Inflammatory macrophage (primary cell): ENCODE measurements at places on chromosomes 2 and 18.

DNA sequence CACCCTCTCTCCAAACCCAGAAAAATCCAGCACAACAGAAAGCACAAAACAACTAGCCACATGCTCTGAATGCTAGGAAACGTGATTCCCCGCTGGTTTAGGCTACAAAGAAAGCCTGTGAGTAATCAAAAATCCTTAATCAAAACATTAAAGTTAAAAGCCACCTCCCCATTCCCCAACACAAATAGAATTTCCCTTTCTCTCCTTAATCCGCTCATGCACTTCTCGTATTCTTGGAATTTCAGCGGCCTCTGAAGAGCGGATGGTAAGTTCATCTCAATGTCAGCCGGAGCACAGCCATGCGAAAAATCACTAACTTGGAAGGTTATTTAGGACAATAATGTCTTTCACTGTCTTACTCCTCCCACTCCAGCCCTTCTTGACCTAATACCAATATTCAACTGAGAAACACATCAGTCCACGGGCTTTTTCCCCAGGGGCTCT lies 126.7 kb downstream of the OSBPL1A start:
- DNase-seq: no peak

DNA sequence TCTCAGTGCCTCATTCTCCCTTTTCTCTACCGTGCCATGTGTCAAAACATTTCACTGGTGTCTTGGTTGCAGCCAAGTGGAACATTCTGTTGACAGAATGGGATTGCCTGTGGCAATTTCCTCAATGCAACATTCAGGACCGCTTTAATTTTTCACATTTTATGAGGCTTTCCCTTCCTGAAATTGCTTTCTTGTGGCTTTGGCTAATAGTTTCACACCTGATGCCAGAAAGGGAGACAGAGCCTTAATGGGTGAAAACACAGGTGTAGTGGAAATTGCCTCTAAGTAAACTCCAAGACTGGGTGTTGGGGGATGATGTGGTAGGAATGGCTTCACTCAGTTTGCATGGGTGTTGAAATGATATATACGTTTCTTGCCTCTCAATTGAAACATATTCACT lies 278.3 kb downstream of the TSN start:
- DNase-seq: no peak

GRCh38 chr2:236973343-236973980 lies 112.2 kb upstream of the COPS8 start:
- DNase-seq: no peak

- no peak for DNase-seq
Measured at GRCh38 chr18:59265246-59265973, 7.8 kb downstream of the RAX start.

DNA sequence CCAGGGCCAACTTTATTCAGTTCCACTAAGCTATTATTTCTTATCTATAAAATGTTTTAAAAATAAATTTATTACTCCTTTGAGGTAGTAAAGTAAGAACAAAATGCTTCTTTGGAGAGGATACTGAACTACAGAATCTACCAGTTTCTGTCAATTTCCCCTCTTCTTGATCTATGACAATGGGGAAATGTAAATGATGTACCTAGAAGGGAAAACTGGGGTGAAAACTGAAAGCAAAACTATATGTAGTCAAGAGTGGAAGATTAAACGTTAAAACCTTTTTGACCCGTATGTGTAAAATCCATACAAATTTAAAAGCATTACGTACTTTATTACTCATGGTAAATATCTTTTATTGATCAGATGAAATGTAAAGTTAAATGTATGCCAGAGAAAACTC lies 1287.8 kb upstream of the TMEFF2 start:
- DNase-seq: no peak

- no peak for DNase-seq
Measured at GRCh38 chr2:128390256-128390990, 71.8 kb upstream of the HS6ST1 start.

GRCh38 chr2:205175831-205176230 lies 506.5 kb upstream of the NRP2 start:
- no peak for DNase-seq

DNA sequence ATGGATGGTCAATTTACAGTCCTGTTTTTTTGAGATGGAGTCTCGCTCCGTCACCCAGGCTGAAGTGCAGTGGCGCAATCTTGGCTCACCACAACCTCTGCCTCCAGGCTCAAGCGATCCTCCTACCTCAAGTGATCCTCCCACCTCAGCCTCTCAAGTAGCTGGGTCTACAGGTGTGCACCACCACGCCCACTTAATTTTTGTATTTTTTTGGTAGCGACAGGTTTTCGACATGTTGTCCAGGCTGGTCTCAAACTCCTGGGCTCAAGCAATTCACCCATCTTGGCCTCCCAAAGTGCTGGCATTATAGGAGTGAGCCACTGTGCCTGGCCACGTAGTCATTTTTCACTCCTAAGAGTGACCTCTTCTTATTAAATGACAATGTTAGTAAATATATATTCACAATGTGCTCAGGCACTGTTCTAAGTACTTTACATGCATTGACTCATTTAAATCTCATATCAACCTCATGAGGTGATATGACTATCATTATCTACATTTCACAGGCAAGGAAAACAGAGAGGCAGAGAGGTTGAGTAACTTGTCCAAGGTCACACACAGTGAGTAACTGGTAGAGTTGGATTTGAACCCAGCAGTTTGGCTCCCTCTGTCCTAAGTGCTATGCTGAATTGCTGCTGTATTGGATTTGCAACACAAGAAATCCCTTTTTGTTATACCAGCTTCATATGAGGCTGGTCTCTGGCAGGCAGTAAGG lies 5.6 kb upstream of the DIS3L2 start:
- DNase-seq: no peak

GRCh38 chr2:147026664-147027295 lies 818.0 kb upstream of the ACVR2A start:
- DNase-seq: no peak

- DNase-seq: no peak
Measured at GRCh38 chr2:189175869-189176433, 3.6 kb downstream of the COL5A2 start.

GRCh38 chr2:189049709-189050164 lies 75.6 kb downstream of the COL3A1 start:
- no peak for DNase-seq

- peak; percentile 60 for DNase-seq
Measured at GRCh38 chr2:9975805-9976447, 24.4 kb downstream of the GRHL1 start.

GRCh38 chr2:240155745-240156390 lies 15.4 kb upstream of the OTOS start:
- no peak for DNase-seq

GRCh38 chr2:219099329-219099728 lies 38.6 kb upstream of the IHH start:
- DNase-seq: peak; percentile 86

DNA sequence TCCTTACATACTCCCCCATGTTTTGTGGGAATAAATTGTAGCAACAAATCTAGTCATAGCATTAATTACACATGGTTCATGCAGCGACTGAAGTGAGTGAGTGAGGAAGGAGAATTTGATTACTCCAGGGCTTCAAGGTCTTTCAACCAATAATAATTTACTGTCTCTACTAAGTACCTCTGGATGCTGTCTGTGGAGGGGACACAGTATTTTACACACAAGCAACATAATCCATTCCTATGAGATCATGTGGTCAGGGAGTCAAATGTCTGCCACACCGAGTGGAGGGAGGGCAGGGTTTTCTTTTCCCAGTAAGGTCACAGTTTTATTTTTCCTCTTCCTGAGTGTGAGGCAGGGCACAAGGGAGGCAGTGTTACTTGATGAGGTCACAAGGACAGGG lies 334.7 kb upstream of the CELF4 start:
- no peak for DNase-seq

- DNase-seq: no peak
Measured at GRCh38 chr18:24197412-24197811, 58.5 kb downstream of the CABYR start.

- peak; percentile 18 for DNase-seq
Measured at GRCh38 chr18:59823596-59824195, 76.1 kb upstream of the PMAIP1 start.

GRCh38 chr2:98478907-98479306 lies 34.2 kb downstream of the INPP4A start:
- DNase-seq: peak; percentile 48

- no peak for DNase-seq
Measured at GRCh38 chr2:213306316-213306942, 22.2 kb downstream of the SPAG16 start.

- DNase-seq: no peak
Measured at GRCh38 chr2:45339253-45339652, 271.8 kb downstream of the SRBD1 start.

GRCh38 chr2:170660409-170660808 lies 54.7 kb upstream of the SP5 start:
- no peak for DNase-seq

GRCh38 chr2:143171817-143172216 lies 42.6 kb downstream of the ARHGAP15 start:
- no peak for DNase-seq

DNA sequence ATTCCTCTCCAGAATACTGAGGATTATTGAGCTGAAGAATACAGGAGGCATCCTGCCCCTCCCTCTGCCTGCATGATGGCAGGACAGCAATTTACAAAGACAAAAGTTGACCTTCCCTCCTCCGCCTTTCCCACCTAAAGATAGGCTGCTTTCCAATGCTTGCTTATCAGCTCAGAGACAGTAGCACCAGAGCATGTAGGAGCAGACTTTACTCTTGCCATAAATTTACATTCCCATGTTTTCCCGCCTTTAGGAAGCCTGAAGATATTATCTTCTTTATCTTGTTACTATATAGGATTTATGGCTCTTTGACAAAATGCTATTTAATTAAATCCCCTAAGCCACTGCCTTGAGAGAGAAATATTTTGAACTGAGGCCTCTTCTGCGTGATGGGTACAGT lies 135.6 kb upstream of the HNMT start:
- DNase-seq: no peak

DNA sequence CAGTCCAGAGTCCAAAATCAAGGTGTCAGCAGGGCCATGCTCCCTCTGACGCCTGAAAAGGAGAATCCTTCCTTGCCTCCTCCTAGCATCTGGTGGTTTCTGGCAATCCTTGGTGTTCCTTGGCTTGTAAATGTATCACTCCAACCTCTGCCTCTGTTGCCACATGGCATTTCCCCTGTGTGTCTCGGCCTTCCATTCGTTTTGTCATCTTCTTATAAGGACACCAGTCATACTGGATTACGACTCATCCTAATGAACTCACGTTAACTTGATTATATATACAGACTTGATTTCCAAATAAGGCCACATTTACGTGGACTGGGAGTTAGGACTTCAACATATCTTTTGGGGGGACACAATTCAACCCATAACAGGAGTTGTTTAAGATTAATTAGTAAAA lies 15.8 kb downstream of the PMAIP1 start:
- peak; percentile 14 for DNase-seq

DNA sequence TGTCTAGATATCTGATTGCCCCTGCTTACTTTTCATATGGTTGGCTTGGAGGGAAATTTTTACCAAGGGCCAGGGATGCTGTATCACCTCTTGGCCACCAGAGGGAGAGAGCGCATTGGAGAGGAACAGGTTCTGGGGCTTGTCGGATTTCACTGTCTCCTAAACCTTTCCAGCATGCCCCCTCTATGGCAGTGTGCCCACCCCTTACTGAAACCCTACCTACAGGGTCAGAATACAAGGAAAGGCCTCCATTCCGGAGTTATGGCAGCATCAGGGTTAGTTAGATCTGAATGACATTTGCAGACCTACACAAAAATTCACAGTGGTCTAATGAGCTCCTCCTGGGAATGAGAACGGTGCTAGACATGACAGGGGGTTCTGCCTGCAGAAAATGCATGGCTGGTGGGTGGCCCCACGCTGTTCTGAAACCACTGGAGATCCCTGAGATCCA lies 5.8 kb downstream of the SLC14A2 start:
- DNase-seq: peak; percentile 38

DNA sequence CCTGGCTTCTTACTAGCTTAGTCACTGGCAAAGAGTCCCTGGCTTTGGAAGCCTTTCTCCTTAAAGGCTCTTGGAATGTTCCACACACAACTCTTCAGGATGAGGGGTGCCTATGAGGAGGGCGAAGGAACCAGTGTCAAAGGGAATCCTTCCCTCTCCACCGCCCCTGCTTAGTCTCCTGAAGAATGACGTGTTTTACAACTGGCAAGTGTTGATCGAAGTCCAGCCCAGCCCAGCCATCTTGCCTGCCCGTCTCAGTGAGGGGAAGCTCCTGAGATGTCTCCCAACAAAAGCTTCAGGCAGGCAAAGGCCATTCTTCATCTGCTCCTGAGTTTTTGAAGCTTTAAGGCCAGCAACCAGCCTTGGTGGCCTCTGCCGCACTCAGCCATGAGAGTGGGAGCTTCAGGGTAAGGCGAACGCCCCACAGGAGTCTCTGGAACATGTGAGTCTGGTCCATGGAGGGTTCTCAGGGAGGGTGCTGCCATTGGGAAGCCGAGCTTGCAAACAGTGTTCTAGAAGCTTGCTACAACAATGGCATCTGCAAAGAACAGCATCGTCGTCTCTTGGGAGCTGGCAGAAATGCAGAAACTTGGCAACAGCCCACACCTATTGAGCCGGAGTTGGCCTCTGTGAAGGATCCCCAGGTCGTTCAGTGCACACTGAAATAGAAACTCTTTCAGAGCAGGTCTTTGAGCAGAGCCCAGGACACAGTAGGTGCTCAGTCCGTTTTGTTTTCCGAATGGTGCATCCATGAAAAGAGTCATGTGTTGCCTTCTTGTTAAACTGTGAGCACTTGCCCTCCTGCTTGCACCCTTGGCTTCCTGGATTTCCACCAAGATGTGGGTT lies 220.7 kb downstream of the SEPTIN10 start:
- no peak for DNase-seq

- DNase-seq: no peak
Measured at GRCh38 chr2:20037660-20038059, 13.8 kb downstream of the LAPTM4A start.

DNA sequence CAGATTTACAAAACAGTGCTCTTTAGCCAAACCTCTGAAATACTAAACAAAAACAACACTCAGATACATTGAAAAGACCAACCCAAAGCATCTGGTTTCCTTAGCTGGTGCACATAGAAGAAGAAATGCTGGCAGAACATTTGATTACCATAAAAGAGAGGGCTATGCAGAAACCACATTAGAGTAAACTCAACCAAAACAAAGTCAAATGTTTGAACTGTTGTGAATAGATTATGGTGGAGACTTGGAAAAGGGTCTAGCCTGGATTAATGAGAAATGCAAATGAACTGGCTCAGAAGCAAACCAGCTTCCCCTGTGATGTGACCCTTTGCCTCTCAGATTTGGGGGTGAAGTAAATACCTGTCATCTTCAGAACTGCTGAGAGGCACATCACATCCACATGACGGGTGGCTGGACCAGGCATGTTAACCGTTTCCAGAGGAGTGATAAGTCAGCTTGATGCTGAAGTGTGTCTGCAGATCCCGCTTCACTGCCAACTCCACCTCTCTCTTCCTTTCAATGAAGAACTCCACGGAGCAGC lies 153.0 kb downstream of the NRP2 start:
- no peak for DNase-seq
